ENCODE measurements at places on chromosomes 7 and 10.

DNA sequence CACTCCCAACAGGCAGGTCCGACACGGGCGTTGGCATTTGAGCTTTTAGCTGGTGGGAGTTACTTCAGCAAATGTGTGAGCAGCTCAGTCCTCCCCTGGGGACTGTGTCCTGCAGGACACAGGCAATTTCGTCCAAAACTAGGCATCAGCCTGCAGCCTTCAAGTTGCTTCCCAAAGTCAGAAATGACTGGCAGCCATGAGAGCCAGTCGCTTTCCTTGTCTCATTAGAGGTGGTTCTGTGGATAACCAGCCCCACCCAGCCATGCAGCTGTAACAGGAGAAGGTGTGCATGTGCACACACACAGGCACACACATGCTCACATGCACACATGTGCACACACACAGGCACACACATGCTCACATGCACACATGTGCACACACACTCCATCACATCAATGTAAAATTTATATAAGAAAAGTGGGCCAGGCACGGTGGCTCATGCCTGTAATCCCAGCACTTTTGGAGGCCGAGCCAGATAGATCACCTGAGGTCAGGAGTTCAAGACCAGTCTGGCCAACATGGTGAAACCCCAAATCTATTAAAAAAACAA lies 138.8 kb upstream of the TCERG1L start:
- no peak for DNase-seq

DNA sequence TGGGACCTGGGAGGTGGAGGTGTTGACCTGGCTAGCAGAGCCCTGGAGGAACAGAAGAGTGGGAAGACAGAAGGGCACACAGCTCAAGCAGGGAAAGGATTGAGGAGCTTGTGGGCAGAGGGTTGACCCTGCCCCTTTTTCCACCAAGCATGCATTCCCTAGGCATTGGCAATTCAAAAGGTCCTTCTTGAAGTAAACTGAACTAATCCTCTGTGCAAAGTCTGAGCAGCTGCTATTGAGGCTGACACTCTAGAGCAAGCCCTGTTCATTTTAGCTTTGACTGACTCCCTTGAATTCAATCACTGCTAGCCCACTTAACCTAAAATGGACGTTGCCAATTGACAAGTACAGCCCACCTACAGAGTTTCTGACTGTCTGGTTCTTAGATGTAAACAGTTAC lies 116.5 kb upstream of the TNS3 start:
- DNase-seq = no peak

DNA sequence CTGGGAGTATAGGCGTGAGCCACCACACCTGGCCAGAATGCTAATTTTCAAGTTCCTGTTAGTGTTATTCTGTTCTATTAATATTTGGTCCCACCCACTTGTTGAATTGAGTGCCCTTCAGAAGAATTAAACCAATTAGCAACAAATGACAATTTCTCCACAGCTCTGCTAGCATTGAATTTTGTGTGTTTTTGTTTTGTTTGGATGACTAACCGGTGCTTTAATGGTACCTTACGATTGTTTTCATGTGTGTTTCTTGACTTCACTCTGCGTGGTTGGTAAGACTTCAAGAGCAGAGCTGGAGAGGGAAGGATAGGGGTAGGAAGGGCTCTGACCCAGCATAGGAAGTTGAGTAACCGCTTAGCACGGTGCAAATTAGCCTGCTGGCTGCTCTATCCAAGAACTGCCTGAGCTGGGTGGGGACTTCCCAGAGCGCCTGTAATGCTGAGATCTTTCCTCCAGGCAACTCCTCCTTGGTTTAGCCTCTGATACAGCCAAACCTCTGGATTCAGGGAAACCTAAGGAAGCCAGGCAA lies 4.6 kb downstream of the ARPC1B start:
- peak; percentile 59 for DNase-seq

- no peak for DNase-seq
These were observed 133.5 kb upstream of the CDK13 start for GRCh38 chr7:39816462-39817060.

- DNase-seq = no peak
These were observed 61.5 kb downstream of the ITGA8 start for GRCh38 chr10:15658069-15658702.

DNA sequence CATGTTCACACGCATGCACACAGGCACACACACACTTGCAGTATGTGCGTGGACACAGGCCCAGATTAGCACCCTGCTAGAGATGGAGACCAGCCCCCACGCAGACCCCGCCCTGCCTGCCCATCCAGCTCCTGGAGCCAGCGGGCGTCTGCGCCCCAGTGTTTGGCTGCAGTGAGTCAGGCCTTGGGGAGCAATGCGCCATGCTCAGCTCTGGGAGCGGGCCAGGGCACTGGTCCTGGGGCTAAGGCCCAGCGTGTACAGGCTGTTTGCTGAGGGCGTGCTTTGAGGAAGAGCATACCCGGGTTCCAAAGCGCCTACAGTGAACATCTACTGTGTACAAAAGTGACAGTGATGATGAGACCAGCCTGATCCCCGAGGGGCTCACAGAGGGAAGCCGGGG lies 16.0 kb upstream of the ELFN1 start:
- DNase-seq = no peak

DNA sequence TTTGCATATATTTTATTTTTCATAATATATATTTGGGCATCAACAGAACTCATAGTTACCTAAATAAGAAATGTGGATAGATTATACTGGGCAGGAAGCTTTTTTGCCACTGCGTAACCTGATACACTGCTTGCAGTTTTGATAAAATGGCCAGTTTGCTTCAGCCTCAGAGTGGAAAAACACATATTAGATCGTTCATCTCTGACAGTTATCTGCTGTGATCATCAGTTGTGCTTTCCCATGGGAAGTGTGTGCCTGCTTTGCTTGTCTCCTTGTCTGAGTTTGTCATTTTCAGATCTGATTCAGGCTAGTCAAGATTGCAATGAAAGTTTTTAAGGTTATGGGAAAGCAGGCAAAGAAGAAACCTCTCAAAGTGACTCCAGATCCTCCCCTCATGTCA lies 54.0 kb downstream of the ADAM12 start:
- DNase-seq = no peak

- DNase-seq = no peak
These were observed 191.9 kb upstream of the AGK start for GRCh38 chr7:141359262-141359661.

DNA sequence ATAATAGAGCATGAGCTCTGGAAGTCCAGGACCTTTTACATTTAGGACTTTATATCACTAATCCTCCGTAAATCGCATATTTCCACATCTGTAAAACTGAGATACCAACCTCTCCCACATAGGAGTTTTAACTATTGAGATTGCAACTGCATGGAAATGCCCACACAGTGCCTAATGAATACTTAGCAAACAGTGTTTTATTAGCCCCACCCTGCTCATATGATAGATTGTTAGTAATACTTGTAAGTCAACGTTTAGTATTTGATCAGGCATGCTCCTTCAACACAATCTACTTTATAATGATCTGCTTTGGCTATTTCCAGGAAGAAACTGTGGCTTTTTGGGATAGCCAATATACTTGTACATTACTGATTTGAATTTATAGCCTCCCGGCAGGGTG lies 8.5 kb downstream of the PDZD8 start:
- DNase-seq = no peak

DNA sequence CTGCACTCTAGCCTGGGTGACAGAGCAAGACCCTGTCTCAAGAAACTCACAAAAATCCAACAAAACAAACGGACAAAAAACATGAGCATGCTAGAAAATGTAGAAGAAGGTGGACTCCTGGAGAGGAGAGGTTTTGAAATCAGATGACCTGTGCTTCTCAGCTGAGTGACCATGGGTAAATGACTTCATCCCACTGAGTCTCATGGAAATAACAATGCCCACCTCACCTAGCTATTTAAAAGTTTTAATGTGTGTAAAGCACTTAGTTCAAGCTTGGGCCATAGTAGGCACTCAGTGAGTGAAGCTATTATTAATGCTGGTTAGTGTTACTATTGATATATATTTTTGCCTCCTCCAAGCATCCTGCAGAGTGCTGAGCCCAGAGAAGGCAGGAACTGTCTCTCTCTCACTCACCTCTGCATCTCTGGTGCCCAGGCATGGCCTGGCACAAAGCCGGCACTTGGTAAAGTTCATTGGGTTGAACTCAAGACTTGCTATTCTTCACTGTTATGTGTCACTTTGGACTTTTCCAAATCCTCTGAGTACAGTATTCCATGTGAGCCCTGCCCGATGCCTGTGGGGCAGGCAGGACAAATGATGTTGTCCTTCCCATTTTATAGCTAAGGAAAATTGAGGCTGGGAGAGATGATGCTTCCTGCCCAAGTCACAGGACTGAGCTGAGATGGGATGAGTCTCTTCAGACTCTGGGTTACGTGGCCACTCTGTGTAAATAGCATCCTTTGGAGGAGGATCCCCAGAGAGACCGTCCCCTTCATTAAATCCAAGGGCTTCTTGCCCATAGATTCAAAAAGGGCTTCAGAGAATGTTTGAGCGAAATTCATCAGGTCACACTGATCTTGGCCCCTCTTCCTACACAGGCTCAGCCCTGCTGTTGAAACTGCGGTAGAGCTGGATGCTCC lies 81.4 kb upstream of the EMX2 start:
- no peak for DNase-seq

GRCh38 chr7:46157404-46157803 lies 236.3 kb upstream of the IGFBP3 start:
- no peak for DNase-seq

DNA sequence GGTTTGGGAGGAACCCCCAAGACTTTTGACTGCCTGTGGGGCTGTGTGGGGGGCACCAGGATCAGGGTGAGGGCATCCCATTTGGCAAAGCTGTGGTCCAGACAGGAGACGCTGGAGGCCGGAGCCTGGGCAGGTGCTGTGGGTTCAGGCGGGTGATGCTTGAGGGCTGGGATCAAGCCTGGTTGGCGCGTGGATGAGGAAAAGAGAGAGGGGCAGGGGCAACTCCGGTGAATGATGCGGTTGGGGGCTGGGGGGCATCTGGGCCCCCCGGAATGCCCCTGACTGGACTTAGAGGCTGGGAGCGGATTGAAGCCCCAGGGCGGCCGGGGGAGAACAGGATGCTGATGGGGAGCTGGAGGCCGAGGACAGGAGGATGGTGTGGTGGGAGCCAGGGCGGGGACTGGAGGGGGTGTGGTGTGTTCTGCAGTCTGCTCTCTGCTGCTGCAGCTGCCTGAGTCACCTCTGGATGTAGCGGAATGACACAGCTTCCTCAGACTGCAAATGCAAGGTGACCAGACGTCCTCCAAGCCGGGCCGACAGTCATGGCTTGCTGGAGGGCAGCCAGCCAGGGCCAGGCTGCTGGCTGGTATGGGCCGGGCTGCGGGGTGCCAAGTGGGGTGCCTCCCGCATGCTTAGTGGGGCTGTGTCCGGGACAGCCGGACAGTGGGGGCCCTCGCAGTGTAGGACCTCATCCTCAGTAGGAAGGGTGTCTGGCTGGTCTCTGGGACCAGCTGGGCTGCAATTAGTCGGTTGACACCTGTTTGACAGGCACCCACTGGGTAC lies 3.2 kb downstream of the MAFK start:
- no peak for DNase-seq

DNA sequence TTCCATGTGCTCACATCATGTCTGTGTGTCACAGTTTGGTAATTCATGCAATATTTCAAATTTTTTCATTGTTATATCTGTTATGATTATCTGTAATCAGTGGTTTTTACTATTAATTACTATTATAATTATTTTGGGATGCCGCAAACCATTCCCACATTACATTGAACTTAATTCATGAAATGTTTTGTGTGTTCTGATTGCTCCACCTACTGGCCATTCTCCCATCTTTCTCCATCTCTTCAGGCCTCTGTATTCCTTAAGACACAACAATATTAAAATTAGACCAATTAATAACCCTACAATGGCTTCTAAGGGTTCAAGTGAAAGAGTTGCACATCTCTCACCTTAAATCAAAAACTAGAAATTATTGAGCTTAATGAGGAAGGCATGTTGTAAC lies 398.5 kb downstream of the PCDH15 start:
- peak; percentile 1 for DNase-seq

GRCh38 chr7:151223728-151224127 lies 3.3 kb downstream of the ABCF2 start:
- no peak for DNase-seq

- DNase-seq = no peak
These were observed 63.0 kb downstream of the TAX1BP1 start for GRCh38 chr7:27802999-27803398.

GRCh38 chr7:47444376-47445098 lies 137.4 kb downstream of the TNS3 start:
- DNase-seq = no peak

DNA sequence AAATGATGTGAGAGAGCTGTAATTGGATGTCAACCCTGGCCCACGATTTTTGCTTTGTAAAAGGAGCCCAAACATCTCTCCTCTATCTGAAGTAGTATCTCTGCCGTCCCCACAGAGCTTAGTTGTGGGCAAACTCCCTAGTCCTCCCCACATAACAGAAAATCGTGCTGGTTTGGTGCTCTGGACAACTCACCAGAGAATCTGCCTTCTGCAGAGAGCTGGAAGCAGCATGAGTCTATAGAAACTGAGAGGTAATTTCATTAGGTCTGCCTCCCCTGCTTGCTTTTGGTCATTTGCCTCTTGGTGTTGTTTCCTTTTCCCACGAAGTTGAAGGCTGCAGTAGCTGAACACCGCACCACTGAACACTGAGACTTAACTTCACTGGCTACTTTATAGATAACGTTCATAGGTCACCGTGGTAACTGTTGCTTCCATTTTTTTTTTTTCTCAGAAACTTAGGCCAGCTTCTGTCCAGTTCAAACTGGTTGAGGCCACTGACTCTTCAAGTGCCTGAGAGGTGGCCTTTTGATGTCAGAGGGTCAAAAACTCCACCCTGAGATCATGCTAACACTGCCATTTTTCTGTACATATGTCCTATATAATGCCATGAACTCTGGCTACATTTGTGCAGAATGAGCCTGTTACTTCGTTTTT lies 3.3 kb upstream of the CDCA7L start:
- DNase-seq = no peak

DNA sequence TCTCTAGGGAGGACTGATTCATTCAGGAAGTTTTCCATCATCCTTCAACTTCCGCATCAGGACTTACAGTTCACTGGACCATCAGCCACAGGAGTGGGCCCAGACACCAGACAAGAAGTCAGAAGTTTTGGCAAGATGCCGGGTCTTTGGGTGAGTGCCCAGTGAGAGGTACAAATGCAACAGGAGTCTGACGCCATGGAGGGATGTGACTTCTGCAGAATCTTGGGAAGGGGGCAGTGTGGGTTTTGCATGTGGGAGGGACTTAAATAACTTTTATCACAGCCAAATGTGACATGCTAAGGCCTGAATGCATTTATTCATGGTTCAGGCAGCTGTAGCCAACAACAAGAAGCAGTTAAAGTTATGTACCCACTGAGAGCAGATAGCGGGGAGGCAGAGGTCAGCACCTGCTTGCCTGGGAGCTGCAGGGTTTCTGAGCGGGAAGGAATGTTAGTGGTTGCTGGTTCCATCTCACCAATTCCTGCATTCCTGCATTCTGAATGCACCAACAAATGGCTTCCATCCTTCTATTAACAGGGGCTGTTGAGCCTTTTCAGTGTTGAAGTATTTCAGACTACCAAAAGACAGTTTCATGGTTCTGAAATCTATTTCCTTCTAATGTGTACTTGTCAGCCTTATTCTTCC lies 375.2 kb downstream of the PAXIP1 start:
- no peak for DNase-seq

Measured in CMK (cell line).